GM12892 (cell line): ENCODE measurements at places on chromosomes 3 and 15.

- no peak for DNase-seq
Observed at GRCh38 chr3:143311096-143311495, 191.5 kb downstream of the CHST2 start.

- DNase-seq = no peak
Observed at GRCh38 chr3:69535613-69536012, 149.7 kb upstream of the FRMD4B start.

DNA sequence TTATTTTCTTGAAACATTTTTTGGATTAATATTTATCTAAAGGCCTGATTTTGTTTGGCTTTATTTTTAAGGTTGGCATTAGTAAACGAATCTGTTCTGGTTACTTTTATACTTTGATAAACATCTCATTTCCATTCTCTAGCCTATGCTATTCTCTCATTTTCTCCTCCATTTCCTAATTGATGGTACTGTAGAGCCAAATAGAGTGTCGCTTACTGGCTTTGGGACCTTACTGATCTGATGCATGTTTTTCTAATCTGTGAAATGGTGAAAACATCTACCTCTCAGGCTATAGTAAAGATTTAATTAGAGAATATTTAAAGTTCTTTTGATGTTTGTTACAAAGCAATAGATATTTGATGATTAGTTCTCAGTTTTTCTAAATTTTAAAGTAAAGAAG, 1.6 kb downstream of the LNP1 start:
- no peak for DNase-seq

GRCh38 chr3:24305795-24306467, 188.7 kb downstream of the THRB start:
- no peak for DNase-seq

DNA sequence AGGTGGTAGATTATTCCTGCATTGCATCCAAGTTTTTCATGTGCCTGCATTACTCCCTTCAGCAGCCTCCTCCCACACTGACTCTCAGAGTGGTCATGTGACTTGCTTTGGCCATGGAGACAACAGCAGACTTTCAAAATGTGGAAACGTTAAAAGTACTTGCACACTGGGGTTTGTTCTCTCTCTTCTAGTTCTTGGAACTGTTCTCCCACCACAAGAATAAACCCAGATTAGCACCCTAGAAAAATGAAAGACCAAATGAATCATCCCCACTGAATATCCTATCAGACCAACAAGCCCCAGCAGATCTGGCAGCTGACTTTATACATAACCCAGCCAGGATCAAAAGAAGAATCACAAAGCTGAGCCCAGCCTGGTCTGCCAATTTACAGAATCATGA, 398.5 kb downstream of the VPS13C start:
- no peak for DNase-seq

DNA sequence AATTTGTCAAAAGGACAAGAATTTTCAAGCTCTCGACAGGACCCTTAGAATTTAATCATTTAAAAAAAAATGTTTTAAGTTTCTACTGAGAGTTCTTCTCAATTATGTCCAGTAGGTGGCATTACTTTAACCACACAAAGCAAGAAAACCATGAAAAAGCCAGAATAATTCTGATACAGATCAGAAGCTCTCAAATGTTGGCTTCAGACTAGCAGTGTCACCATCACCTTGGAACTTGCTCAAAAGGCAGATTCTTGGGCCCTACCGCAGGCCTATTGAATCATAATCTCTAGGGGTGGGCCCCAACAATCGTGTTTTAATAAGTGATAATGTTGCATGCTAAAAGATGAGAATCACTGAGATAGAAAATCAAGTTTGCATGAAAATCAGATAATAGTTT, 99.5 kb upstream of the KCNMB2 start:
- DNase-seq = no peak

- DNase-seq = no peak
Observed at GRCh38 chr3:8884630-8885290, 78.5 kb downstream of the RAD18 start.

DNA sequence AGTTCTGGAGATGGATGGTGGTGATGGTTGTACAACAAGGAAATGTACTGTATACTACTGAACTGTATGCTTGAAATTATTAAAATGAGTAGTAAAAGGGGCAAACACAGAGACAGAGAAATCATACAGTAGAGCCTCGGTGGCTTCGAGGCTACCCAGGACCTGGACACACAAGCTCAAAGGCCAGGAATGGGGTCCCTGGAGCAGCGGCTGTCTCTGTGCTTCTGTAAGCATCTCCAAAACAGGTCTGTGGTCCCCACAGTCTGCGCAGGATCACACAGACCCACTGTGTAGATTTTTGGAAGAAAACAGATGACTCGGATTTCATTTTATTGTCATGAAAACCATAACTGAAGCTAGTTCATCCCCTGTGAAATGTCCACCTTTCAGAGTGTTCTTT, 39.7 kb downstream of the PGPEP1L start:
- DNase-seq = no peak

GRCh38 chr3:79937567-79937966, 169.8 kb upstream of the ROBO1 start:
- no peak for DNase-seq

- no peak for DNase-seq
Observed at GRCh38 chr15:84828086-84828908, 11.1 kb downstream of the ALPK3 start.
